AG10803 (cell line): ENCODE measurements at places on chromosomes 6 and 20.
A peak's percentile ranks its signal among the peaks of the same experiment; 100 is the strongest.

- no peak for DNase-seq
These were observed 253.6 kb downstream of the RNF144B start for GRCh38 chr6:18640754-18641153.

DNA sequence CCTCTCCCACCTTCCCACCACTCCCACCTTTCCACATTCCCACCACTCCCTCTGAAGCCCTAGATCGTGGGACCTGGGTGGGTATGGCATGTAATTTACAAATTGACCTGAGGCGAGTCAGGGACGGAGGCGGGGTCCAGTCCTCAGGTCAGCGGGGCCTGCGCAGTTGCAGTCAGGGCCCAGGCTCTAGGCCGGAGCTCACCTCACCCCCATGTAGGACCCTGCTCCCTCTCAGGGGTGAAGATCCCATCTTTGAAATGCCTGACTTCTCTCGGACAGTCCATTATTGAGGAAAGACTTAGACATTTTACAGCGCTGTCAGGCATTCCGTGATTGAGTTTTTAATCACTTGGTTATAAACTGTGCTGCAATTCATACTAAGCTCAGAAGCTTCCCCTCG, 10.5 kb downstream of the THBS2 start:
- no peak for DNase-seq

- DNase-seq: no peak
These were observed 14.7 kb downstream of the SESN1 start for GRCh38 chr6:109079981-109080380.

- peak; percentile 95 for DNase-seq
These were observed 13.5 kb upstream of the TRAM2 start for GRCh38 chr6:52590152-52590891.

GRCh38 chr6:364609-365540, 26.7 kb upstream of the IRF4 start:
- DNase-seq: no peak

DNA sequence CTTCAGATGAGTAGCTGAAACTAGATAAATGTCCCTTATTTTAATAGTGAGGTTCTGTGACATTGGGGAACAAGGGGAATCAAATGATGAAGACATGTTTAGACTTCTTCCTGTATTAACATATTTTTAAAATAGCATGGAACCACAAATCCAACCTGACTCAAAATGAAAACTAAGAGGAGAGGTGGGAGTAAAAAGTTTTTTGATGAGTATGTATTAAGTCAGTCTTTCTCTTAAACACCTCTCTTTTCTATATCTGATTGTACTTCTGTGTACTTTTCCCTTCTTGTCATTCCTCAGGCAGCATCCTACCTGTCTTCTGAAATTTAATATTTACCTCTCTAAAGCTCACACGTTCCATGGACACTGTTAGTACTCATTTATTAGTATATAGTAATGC, 8.7 kb upstream of the SDHAF4 start:
- no peak for DNase-seq

DNA sequence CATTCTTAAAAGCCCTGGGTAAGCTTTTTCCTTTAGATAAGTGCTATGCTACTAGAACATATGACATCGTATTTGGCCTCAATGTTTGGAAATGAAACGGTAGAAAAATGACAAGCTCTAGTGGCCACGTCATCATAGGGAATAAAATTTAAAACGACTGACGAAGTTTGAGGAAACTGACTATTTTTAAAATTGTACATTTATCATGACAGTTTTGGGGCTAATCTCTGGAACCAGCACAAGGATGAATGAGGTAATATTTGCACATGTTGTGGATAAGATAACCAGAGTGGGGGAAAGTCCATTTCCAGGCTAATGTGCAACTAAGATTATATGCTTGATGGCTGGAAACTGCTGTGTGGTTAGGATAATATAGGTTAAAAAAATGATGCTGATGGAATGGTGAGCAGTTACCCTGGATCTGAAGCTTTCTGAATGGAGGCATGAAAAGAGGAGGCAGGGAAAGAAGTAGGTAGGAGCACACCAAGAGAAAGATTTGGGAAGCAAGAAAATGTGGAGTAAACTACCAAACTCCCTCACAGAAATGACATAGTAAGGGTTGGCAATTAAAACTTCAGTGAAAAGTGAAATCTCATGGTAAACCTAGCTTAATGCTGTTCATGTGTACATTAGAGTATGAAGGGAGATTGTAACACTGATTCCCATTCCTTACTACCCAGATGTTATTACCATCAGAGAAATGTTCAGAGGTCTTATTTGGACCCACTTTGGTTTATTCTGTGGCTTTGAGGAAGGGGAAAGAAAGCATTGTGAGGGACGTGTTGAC, 42.7 kb upstream of the CEP162 start:
- DNase-seq: no peak

GRCh38 chr6:47352194-47352920, 42.7 kb upstream of the TNFRSF21 start:
- no peak for DNase-seq

- DNase-seq: no peak
These were observed 8.7 kb downstream of the OSBPL2 start for GRCh38 chr20:62246872-62247652.

GRCh38 chr6:157710604-157711003, 112.4 kb upstream of the SNX9 start:
- DNase-seq: peak; percentile 28
